ENCODE measurements at places on chromosomes 3 and 15.

- no peak for DNase-seq
Measured at GRCh38 chr3:37290551-37290950, 116.2 kb upstream of the LRRFIP2 start.

DNA sequence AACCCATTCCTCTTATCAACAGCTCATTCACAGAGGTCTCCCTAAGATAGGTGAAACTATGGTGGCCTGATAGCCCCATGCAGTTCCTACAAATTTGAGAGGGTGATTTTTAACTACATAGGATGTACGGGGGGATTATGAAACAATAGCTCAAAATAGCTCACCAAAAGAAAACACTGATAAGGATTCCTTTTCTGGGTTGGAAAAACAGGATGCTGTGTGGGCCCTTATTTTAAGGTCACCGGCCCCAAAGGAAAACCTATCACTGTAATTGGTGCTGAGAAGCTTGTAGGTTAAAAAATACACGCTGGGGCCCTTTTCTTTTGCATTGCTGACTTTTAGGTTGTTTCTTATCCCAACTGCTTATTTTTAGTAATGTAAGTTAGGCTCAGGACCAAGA lies 627.4 kb downstream of the MAGI1 start:
- no peak for DNase-seq

DNA sequence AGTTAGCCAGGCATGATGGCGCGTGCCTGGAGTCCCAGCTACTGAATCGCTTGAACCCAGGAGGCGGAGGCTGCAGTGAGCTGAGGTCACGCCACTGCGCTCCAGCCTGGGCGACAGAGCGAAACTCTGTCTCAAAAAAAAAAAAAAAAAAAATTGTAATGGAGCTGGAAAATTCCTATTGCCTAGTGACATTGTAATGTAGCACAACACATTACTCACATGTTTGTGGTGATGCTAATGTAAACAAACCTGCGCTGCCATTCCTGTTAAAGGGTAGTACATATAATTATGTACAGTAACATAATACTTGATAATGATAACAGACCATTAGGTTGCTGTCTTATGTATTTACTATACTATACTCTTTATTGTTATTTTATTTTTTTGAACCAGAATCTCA lies 39.1 kb downstream of the KNL1 start:
- DNase-seq: no peak

DNA sequence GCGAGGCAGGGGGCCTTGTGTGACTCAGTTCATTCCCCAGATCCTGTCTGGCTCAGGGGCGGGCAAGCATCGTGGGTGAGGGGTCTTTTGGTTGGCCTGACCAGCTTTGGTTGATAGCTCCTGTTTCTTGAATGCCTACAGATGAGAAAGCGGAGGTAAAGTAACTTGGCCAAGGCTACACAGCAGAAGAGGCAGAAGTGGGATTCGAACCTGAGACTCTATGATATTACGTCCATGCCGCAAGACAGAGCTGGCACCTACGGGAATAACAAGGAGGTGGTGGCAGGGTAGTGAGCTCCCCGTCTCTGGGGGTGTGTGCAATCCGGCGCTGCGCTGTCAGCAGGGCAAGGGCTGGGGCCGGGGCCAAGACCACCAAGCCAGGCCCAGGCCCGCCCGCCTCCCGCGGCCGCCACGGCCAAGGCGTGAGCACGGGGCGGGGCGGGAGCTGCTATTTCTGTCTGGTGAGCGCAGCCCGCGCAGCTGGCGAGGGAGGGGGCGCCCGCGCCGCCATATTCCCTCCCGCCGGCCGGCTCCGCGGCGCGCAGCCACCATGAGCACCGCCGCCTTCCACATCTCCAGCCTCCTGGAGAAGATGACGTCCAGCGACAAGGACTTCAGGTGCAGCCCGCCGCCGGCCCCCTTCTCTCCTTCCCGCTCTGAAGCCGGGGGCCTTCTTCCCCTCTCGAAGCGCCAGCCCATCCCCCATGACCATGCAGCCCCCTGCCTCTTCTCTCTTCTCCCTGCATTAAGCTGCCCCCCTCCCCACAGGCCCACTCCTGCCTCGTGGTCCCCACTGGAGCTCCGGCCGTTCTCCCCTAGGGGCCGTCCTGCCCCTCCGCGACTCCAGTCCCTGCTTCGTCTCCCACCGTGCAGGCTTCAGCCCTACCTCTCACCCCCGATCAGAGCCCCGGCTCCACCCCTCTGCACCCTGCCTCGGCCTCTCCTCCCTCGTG lies at the start of gene CAND2:
Gene CAND2, plus strand, starts transcription at position 510 of the 953 bp plus-strand sequence. Its CDS starts 41 bp downstream, at position 551.
- peak; percentile 29 for DNase-seq

DNA sequence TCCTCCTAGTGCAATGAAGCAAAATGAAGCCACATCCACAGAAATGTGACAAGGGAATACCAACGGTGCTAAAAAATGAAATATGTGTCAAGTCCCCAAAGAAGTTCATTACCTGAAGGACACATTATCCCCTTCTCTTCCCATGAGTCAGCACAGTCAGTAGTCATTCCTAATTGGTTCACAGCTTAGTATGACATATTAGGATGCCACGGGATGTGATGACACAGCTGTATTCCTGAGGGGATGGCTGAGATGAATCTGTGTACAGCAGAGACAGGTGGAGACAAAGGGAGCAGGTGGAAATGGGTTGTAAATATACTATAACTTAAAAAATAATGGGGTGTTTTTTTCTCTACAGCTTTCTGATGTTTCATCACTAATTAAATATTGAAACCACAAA lies 273.4 kb downstream of the ARRDC4 start:
- no peak for DNase-seq

DNA sequence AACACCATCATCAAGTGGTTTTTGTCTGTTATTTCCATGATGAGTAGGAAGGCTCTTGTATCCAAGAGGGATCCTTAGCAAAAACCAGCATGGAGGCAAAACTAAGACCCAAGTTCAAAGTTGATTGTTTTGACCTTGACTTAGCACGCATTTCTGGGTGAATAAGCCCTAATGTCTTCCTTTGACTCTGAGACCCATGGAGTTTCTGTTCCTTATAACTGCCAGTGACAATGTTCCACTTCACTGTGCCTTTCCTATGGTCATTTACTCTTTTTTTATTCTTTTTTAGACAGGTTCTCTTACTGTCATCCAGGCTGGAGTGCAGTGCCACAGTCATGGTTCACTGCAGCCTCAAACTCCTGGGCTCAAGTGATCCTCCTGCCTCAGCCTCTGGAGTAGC lies 118.2 kb upstream of the MRPL3 start:
- DNase-seq: no peak

DNA sequence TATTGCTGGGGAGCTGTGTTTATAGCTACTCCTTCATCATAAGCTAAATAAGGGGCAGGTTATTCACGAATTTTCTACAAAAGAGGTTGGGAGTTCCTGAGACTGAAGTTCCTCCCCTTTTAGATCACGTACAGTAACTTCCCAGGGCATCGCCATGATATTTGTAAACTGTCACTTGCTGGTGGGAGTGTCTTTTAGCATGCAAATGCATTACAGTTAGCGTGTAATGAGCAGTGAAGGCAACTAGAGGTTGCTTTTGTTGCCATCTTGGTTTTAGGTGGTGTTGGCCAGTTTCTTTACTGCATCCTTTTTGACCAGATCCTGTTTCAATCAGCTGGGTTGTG lies 64.4 kb downstream of the IL12A start:
- no peak for DNase-seq

DNA sequence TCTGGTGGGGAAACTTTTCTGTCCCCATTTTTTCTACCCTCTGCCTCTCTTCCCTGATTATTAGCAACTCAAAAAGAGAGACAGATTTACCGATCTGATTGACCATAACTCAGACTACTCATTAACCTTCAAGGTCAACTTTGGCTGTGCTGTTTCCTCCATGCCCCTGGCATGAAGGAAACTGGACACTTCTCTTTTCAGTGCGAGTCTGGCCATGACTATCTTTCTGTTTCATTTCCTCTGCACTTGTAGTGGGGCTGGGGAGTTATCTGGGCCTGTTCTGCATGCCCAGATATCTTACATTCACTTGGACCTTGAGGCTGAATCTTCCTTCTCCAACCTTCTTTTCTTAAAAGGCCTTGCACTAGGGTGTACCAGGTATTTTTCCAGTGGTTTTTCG lies 76.9 kb upstream of the SLCO2A1 start:
- DNase-seq: no peak

GRCh38 chr3:116470605-116471197 lies 25.4 kb upstream of the LSAMP start:
- DNase-seq: no peak

- DNase-seq: no peak
Measured at GRCh38 chr3:3189961-3190360, 10.5 kb upstream of the CRBN start.

DNA sequence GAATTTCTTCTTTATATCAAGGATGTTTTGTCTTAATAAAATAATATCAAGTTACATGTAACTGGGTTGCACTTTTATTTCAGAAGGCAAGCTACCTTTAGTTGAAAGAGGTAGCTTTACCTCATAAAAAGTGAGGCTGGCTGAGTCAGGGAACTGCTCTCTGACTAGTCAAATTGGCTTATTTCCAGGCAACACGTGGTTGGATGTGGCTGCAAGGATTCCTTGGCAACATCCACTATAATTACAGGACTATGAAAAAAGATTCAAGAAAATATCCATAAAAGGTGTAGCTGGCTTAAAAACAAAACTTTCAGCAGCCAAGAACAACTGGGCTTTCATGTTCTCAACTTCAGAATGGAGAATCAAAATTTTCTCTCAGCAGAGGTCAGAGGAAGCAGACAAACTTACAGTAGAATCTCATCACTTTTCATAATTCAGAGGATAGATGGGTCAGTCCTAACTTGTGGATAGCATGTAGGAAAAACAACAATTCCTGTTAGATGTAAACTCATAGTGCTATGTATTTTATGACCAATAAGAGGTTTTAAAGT lies 779.1 kb downstream of the MECOM start:
- DNase-seq: no peak

Measured in stimulated activated CD4-positive, alpha-beta T cell treated with anti-CD3 and anti-CD28 coated beads, TNF-alpha, amount 100 ng/mL, for 24 hours (primary cell).